Forelimb muscle (tissue), 1 donor: ENCODE measurements at places on chromosomes 12 and 14. TPM values are rescaled to one million over a fixed set of nuclear protein-coding genes. Genes with fewer than 3 reads are reported as not detected.

The TAC3 gene
- not detected for polyA plus RNA-seq

The ZFHX2 gene
- 1.5 TPM for polyA plus RNA-seq

The FBLN5 gene
- polyA plus RNA-seq, result 74.7 TPM

The GALNT9 gene
- polyA plus RNA-seq, result 1.7 TPM

DNA sequence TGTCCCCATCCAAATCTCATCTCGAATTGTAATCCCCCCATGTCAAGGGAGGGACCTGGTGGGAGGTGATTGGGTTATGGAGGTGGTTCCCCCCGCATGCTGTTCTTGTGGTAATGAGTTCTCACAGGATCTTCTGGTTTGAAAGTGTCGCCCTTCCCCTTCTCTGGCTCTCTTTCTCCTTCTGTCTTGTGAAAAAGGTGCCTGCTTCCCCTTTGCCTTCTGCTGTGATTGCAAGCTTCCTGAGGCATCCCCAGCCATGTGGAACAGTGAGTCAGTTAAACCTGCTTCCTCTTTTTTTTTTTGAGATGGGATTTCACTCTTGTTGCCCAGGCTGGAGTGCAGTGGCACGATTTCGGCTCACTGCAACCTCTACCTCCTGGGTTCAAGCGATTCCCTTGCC is 104.0 kb downstream of the CCDC91 start:
- no peak for DNase-seq

DNA sequence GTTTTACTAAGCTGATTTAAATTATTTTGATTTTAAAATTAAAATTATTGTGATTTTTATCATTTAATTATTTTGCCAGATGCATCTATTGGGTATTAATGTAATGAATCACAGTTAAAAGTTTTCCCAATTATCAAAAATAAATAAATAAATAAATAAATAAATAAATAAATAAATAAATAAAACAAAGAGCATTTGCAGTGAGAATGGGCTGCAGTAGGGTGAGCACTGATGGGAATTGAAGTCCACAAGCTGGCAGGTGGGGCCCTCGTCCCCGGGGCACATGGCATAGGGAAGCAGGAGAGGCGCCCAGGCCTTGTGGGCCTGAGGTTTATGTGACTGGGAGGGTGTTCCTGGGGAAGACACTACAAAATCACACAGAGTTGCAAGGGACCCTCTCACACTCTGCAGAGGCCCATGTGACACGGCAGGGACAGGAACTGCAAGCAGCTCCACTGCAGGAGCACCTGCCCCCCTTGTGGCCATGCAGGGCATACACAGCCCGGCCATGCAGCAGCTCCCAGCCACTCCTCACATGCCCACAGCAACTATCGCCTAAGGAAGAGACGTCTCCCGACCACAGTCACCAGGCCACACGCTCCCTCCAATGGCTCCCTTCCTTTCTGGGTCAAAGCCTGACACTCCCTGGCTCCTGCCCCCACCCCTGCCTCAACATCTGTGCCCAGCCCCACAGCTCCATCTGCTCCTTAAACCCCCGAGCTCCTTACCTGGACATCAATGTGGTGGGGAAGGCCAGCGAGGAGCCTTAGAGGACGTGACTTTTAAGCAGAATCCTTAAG is 256.3 kb upstream of the SFSWAP start:
- DNase-seq, result no peak

DNA sequence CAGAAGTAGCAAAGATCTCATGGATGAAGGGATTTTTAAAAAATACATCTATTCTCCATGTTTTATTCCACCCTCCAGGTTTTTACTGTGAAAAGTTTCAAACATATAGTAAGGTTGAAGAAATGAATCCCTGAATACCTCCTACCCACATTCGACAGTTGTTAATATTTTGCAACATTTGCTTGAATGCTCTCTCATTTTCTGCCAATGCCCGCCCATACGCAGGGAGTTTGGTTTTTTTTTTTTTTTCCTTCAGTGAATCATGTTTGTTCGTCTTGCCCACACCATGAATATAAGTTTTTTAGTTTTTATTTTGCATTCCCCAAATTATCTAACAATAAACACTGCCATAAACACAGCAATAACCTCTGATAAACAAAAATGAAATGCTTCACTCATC is 82.9 kb downstream of the MAP1LC3B2 start:
- no peak for DNase-seq

GRCh38 chr14:67269298-67270060 is 28.2 kb downstream of the PALS1 start:
- DNase-seq, result no peak

- DNase-seq, result no peak
Observed at GRCh38 chr12:122873540-122873939, 22.4 kb downstream of the VPS37B start.

GRCh38 chr14:80213602-80214001 is 2.3 kb upstream of the DIO2 start:
- DNase-seq, result no peak

DNA sequence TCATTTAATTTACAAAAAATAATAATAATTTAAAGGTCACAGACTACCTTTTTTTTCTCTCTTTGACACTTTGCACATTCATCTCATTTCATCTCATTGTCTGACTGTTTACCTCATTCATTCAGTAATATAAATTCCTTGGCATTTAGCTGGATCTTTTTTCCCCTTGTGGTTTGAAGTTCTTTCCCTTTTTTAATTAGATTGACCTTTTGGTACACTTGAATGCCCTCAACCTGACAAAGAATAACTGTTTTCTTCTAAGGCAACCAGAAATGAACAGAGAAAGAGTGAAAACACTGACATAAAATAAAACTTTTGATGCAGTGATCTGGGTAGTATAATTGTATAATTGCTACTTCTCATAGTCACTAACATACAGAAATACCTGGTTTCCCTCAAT is 774.9 kb upstream of the NOVA1 start:
- DNase-seq, result no peak

DNA sequence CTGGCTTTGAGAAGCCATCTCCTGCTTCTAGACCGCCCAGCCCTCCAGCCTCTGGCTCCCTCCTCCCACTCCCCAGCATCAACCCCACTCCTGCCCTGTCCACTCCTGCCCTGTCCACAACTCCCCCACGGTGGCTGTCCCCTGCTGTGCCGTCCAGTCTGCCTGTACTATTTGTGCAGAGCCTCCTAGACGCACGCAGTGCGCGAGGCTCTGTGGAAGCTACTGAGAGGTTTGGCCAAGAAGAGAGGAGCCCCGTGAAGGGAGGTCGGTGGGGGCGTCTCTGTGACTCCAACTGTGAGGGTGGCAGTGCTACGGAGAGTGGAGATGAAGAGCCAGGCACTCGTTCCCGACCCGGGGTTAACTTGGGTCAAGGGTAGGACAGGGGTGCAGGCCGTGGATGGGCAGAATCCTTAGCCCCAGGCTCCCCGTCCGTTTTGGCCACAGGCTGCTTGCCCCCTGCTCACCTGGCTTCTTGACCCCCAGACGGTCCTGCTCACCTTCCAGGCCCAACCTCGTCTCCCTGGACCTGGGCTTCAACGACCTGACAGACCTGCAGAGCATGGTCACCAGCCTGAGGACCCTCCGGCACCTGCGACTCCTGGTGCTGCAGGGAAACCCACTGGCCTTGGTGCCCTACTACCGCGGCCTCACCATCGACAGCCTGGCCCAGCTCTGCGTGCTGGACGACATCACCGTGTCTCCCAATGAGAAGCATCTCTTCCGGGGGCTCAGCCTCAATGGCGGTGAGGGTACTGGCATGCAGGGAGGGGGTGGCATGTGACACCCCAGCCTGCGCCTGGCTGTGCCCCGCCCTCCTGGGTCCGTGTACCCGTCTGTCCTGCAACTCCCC is 6.9 kb downstream of the LRRC43 start:
- DNase-seq, result no peak

DNA sequence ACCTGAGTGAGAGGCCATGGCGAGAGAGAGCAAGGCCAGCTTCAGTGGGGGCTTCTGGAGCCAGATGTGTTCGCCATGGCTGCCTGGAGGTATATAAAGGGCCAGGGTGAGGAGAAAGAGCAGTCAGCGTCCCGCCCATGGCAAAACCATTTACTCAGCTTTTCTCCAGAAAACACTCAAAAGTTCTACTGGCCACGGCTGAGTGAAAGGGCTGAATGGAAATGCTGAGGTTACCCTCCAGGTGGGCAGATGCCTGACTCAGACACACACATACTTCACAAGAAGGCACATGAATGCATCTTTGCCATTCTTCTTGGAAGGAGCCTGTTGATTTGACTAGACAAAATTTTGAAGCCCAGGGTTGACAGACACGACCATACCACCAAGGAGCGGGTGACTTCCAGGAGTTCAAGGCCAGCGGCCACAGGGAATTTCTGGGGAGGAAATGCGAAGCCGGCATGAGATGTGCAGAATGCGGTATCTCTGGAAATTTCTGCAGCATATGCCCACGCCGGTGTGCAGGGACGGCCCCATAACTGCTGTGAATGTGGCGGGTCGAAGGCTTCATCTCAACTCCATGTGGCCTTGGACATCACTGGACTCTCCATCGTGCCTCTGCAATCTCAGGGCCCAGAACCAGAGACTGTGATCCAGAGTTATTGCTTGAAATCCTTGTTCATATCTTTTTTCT is at the start of gene IL31:
TSS of gene IL31 (minus strand) at position 67 of the 691 bp plus-strand sequence. CDS start at position 18, 49 bp downstream.
- no peak for DNase-seq

GRCh38 chr14:53942970-53943750 is 13.5 kb downstream of the BMP4 start:
- no peak for DNase-seq

DNA sequence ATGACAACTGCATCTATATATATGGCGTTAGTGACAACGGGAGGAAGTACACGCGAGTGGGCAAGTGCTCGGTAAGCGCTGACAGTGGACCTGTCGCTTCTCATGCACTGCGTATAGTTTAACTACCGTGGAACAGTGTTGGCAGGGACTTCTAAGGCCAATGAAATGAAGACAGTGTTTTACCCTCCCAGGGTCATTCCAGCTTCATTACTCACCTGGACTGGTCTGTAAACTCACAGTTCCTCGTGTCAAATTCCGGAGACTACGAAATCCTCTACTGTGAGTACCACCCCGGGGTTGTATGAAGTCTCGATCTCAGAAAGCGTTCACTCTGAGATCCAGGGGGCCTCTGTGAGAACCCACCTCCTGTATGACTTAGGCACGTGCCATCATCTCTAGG is 129.2 kb upstream of the EVL start:
- DNase-seq, result no peak

- no peak for DNase-seq
Observed at GRCh38 chr14:35405304-35405996, 901 bp upstream of the NFKBIA start.

DNA sequence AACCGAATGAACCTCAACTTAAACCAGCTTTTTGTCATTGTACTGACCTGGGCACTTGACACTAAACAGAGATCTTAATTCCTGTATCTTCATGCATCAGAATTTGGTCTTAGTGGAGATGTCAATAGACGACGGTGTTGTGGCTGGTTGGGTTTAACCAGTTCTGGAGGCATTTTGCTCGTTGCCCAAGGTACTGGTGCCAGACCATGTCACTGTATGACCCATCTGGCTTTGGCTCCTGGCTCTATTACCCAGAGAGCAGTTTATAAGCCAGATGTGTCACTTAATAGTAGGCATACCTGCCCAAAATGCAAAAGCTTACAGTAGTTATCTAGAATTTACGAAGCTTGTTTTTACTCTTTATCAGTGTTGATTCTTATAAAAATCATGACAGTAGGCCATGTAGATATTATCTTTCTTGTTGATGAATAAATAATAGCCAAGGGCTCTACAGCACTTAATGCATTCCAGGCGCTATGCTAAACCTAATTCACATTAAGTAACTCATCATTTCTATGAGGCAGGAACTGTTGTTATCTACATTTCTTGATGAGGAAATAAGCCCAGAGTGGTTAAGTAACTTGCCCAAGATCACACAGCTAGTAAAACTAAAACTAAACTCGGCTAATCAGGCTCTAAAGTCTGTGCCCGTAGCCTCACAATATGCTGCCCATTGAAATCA is 179.7 kb upstream of the HIF1A start:
- no peak for DNase-seq

DNA sequence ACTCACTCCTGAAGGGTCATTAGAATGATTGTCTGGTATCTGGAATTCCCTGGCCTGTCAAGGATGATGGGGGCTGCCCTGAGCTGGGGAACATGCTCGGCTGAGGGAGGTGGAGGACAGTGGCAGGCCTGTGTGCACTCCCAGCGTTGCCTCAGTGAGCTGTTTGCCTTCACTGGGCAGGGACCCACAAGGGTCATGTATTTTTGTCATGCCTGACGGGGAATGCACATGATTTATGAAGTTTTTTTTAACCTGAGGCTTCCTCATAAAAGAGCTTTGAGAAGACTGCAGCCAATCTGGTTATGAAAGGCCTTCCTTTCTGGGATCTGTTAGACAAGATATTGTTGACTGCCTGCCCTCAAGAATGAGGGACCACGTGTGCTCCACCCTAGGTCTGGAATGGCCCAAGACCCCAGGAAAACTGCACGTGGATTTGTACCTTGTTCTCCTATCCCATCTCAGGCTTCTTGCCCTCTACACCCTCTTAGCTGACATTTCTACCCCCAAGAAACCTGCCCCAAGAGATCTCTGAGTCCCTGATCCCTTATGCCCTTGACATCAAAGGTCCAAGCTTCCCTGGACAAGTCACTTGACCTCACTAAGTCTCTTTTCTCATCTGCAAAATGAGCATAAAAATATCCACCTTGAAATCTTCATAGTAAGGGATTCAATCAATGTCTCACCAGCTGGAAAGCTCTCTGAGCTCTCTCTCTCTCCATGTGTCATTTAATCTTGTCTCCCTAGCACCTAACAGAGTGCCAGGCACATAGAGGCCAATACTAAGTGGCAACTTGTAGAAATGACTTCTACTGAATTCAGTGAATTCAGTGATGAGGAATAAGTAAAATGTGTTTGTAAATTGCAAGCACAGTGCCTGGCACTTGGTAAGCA is 24.5 kb upstream of the COL2A1 start:
- no peak for DNase-seq

- no peak for DNase-seq
Observed at GRCh38 chr12:70418101-70418500, 52.0 kb downstream of the KCNMB4 start.

GRCh38 chr12:15996254-15996653 is 85.1 kb downstream of the DERA start:
- DNase-seq, result no peak

DNA sequence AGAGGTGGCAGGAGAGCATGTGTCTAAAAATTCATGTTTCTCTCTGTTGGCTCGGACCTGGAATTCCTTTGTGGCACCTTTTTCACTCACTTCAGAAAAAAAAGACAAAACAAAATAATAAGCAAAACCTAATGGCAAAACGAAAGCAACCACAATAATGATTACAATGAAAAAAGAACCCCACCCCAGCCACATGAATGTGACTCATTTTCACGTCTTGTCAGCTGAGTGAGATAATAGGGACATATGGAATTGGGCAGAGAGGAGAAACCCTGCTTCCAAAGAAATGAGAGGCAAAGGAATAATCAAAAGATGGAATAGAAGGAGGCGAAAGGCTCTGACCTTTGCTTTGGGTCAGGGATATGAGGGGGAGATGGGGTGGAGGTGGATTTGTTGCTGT is 143.4 kb downstream of the SLC8A3 start:
- DNase-seq, result no peak

GRCh38 chr14:65997347-65997746 is 488.8 kb upstream of the CCDC196 start:
- DNase-seq, result no peak

DNA sequence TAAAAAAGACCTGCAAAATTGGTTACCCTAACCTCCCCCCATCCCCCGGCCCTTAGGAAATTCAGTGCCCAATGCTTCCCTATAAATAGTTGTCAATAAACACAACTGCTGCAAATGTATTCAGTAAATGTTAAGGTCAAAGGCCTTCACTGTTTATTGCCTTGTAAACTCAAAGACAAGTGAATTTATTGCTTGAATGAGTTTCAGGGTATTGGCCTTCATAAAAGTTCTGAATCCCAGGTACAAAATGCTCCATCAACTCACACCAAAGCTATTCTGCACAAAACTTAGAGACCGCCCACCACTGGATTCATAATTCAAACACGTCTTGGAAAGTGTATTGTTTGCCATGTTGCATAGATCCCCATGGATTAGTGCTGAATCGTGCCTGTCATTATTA is 63.3 kb upstream of the CDKN3 start:
- no peak for DNase-seq
